ENCODE measurements at places on chromosomes 6 and 20.

DNA sequence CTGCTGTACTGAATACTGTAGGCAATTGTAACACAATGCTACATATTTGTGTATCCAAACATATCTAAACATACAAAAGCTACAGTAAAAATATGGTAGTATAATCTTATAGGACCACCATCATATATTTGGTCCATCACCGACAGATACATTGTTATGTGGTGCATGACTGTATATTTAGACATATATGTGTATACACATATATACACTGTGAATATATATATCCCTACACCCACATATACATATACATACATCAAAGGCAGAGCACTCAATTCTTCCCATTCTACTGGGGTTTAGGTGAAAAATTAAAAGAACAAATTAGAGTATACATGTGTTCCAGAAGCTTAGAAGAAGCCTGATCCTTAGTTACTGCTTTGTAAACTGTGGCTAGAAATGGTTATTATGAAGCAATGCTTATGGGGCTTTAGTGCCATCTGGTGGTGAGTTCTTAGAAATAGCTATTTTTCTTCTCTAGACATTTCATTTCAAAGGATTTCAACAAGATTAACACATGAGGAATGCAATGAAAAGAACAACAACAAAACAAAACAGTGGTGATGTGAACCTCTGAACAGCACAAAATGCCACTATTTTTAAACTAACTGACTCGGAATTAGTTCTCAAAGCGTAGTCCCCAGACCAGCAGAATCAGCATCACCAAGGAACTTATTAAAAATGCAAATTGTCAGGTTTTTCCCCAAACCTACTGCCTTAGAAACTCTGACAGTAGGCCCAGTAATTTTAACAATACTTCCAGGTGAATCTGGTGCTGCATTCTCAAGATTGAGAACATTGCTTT is 38.0 kb downstream of the PKHD1 start:
- DNase-seq = peak; percentile 60

DNA sequence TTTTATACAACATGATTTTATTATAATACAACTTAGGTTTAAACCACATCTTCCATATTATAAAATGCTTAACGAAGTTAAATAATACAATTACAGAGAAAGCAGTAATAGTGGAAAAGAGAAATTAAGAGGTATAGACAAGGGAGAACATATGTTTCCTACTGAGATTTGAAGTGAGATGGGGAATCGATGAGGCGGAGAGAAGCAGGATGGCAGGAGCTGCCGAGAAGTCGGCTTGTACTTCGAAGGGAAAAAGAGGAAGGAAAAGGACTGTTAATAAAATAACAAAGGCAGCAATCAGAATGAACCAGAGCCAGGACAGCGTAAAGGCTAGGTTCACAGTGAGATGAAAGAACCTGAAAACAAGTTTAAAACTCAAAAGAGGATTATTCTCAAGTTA is 15.4 kb downstream of the FBXL4 start:
- DNase-seq = no peak

DNA sequence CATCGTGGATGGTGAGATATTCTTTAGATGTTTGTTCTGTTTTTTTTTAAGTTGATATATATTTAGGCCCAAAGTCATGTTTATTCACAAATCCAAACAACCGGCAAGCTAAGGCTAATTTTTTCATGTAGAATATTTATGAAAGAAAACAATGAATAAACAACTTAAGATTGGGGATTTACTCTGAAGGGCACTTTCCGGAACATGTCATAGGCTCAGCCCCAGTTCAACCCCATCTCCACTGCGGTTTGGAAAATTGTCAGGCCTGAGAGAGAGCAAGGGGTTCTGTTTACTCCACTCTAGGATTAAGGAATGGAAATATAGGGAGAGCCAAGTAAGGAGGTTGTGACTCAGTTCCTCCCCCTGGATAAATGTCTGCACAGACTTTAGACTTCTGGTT is 18.3 kb downstream of the RPS6KA2 start:
- no peak for DNase-seq

- no peak for DNase-seq
Observed at GRCh38 chr6:36917541-36918193, 31.9 kb downstream of the C6orf89 start.

GRCh38 chr6:70684794-70685493 is 17.3 kb downstream of the SMAP1 start:
- DNase-seq = no peak

DNA sequence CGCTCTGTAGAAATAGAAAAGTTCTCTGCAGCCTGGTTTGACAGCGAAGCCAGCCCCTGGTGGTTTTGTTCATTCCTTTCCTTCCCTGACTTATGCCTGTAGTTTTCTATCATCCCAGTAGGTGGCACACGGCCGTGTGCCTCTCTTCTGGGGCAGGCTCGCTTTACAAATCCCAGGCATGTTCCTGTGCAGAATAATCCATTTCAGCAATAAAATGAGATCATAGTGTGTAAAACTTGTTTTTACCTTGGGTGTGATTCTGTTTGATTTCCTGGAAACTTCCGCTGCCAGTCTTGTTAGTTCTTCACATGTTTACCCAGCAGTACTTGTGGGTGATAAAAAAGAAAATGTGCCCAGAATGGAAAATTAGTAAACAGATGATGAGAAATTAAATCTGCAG is 7.4 kb upstream of the INSM1 start:
- DNase-seq = no peak

DNA sequence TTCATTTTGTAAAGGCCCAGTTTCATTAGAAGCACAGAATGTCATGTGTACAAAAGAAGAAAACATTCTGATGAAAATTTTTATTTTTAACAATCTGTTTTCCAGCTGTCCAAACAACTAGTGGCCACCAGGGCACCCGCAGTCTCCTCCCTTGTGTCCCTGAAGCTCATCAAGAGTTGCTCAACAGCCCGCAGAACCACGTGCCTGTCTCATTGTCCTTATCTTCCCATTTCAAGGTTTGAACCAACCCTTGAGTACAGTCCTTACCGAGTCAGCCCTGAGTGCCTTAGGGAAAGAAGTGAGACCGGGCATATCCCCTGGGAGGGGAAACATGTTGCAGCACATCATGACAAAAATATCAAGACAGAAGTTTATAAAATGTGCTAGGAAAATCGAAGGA is 15.9 kb upstream of the ZNF133 start:
- no peak for DNase-seq

GRCh38 chr6:147322299-147323162 is 118.3 kb downstream of the STXBP5 start:
- peak; percentile 92 for DNase-seq

DNA sequence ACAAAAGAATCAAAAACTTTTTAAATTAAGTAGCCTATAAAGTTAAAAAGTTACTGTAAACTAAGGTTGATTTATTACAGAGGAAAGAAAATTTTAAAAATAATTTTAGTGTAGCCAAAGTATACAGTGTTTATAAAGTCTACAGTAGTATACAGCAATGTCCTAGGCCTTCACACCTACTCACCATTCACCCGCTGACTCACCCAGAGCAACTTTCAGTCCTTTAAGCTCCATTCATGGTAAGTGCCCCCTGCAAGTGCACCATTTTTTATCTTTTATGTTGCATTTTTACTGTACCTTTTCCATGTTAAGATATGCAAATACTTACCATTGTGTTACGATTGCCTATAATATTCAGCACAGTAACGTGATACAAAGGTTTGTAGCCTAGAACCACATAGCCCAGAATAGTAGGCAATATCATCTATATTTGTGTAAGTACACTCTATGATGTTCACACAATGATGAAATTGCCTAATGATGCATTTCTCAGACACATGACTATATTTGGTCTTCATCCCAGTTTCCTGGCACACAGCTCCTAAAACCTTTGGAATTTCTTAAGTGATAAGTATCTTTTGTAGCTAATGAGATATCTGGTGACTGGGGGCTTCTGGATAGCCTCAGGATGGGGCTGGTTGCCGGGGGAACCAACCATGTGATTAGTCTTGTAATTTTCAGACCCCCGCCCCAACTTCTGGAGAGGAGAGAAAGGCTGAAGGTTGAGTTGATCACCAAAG is 111.0 kb downstream of the MRPL14 start:
- DNase-seq = no peak

DNA sequence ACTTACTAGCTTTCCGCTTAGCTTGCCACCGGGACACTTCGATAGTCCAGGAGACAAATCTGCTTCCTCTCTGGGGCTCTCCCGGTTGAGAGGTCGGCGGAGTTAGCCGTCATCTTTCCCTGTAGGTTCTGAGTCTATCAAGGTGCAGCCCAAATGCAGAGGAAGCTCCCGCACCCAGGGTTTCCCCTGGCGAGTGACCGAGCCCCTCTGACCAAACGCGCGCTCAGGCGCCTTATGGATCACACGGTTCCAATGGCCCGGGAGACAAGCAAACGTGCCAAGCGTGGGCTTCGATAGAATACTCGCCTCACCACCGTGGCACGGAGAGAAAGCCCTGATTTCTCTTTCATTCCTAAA is 15.8 kb upstream of the FOXC1 start:
- DNase-seq = no peak

DNA sequence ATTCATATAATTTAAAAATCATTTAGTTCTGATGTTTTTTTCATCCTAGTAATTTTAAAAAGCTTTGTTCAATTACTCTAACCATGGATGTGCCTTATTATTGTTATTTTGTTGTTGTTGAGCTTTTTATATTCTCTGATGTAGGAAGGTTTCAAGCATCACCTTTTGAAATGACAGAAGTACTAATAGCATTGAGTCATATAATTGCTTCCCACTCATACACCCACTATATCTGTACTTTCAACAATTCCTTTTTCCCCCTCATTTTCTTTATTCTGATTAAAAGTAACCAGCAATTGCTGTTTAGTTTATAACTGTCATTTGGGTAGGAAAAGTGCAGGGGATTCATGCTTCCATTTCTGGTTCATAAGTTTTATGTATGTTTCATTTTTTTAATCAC is 38.6 kb downstream of the DNAH8 start:
- no peak for DNase-seq

Measured in hematopoietic multipotent progenitor cell (in vitro differentiated cells).